Renal cortex interstitium (tissue), 15 donors: ENCODE measurements at places on chromosomes 12 and 14.

DNA sequence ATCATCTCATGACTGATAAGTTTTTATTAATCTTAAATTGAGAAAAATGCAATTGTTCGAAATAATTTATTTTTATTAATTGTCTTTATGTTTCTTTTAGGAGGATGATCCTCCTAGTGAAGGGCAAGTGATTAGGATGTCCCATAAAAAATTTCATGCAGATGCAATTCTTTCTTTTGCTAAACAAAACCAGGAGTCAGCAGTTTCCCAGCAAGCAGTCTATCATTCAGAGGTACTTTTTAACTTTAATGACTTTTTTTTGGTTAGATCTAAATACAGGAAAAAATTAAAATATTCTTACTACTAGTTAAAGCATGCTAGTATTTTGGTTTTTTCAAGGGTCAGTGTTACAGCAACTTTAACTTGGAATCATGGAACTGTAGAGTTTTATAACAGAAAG is 64.5 kb downstream of the KIAA0586 start:
- DNase-seq: no peak

DNA sequence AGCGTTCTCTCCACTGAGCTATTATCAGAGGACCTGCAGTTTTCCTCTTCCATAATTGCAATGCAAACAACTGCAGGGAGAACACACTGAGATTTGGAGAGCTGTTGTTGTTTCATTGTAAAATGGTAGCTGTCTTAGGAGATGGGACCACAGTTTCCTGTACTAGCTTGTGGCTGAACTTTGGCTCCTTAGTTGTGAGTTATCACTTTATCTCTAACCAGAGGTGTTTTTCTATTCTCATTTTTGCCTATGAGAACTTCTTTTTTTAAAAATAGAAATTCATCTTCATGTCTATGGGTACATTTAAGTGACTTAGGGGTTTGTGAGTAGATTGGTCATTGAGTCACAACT is 216.5 kb downstream of the SLC38A4 start:
- DNase-seq: no peak

DNA sequence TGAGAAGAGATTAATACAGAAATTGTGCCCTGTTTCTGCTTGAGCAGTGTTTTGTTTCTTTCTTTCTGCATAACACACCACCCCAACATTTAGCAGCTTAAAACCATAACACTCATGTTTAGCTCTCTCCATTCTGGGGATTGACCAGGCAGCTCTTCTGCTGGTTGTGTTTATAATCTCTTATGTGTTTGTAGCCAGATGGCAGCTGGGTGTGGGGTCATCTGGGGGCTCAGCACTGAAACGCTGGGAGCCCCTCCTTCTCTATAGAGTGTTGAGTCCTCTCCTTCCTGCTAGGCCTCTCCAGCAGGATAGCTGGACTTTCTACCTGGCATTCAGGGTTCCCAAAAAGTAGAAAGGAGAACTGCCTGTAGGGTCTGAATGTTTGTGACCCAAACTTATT is 270.6 kb downstream of the TTC8 start:
- no peak for DNase-seq

GRCh38 chr14:68232300-68233055 is 412.9 kb downstream of the RAD51B start:
- DNase-seq: peak; percentile 80
